ENCODE measurements at places on chromosomes 2 and 18.

DNA sequence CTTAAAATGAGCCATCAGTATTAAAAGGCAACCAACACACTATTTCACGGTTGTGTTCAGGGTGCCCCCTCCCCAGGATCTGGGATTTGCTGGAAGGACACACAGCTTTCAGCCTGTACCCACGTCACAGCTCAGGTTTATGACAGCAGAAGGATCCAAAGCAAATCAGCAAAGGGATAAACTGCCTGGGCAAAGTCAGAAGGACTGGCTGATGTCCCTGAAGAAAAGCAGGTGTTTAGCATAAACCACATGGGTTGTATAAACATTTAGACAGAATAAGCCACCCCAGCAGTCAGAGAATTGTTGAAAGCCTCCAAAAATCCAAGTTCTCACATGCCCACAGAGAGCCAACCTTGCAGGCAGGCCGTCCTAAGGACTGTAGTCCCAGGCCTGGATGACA is 63.9 kb downstream of the CD226 start:
- no peak for DNase-seq

DNA sequence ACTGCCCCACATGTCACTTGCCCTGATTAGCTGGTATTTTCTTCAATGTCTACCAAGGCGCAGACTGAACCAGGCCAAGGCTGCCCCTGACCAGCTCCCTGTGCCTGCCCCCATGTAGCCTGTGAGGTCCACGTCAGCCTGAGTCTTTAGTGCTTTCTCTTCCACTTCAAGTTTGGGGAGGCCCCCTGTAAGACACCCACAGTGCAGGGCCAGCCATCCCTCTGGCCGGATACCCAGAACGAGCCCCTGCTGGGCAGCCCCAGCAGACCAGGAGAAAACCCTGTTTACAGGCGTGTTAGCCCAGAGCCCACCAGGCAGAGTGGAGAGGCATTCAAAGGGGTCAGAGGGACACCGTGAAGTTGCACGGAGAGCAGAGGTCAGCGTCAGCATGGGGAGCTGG is 92.4 kb downstream of the TFCP2L1 start:
- DNase-seq, result no peak

- DNase-seq, result no peak
These were observed 232.0 kb upstream of the NRXN1 start for GRCh38 chr2:51263951-51264350.

GRCh38 chr18:77108821-77109647 is 23.5 kb downstream of the MBP start:
- no peak for DNase-seq

- DNase-seq, result no peak
These were observed 412.1 kb downstream of the TDRD15 start for GRCh38 chr2:21535826-21536225.

DNA sequence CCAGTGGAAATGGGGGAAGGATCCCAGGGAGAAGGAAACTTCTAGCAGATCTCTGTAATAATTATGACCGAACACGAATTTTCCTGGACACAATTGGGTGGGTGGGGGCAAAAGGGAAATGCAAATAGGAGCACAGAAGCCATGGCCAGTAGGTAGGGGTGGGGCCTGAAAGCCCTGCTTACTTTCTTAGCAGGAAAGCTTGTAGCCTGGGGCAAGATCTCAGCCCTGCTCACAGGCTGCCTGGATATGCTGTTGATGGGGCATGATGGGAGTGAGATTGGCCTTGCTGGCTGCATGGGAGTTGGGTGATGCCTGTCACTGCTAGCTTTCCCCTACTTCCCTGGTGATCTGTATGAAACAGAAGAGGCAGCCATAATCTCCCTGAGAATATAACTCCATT is 45.9 kb upstream of the SPOPL start:
- DNase-seq, result no peak

DNA sequence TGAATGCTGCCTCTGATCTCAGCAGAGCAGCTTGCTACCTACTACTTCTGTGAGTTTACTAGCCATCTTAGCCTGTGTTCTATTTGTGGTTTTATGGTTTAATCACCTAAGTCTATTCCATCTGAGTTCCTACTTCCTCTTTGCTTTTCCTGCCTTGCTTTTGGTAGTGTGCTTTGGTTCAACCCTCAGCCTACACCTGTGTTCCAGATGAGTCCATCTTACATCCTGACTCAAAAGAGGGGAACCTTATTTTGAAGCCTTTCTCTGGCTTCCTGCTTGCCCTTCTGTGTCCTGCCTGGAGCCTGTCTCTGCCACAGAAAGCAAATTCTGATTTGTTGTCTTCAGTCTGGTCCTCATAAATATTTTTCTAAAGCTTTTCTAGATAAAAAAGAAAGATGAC is 530.3 kb upstream of the MEX3C start:
- DNase-seq, result no peak

GRCh38 chr18:74116633-74117554 is 30.7 kb downstream of the FBXO15 start:
- no peak for DNase-seq

All from epithelial cell of prostate (primary cell).